ENCODE measurements at places on chromosomes 1 and 21.

GRCh38 chr1:71228742-71229365 is 148.0 kb upstream of the ZRANB2 start:
- DNase-seq = no peak

DNA sequence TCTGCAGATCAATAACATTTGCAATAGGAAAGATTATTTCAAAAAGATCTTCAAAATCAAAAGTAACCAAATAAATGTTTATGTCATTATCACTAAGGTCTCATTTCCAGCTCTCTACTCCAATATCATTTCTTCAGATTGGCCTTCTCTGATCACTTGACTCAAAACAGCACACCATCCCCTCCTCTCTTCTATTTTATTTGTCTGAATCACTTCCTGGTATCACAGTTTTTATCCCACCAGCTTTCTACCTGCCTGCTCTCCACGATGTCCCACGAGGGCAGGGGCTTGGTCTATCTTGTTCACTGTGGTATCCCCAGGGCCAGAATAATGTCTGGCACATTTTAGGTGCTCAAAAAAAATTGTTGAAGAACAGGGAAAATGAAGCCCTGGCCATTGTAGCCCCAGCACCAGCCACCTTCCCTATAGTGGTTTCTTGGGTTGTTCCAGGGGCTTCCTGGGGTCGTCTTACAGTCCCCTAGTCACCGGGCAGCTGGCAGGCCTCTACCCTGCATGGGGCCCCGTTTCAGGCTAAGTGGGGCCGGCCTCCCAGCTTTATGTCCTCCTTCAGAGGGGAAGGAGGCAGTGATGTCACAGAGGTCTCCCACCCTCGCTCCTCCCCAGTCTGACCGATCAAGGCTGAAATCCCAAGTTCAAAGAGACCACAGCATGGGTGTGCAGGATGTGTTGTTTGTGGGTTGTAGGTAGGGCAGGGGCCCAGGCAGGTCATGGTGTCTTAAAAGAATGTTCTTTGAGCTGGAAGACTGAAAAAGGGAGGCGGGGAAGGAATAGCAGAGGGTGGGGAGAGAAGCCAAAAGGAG is 3.5 kb upstream of the PADI1 start:
- DNase-seq = peak; percentile 70

DNA sequence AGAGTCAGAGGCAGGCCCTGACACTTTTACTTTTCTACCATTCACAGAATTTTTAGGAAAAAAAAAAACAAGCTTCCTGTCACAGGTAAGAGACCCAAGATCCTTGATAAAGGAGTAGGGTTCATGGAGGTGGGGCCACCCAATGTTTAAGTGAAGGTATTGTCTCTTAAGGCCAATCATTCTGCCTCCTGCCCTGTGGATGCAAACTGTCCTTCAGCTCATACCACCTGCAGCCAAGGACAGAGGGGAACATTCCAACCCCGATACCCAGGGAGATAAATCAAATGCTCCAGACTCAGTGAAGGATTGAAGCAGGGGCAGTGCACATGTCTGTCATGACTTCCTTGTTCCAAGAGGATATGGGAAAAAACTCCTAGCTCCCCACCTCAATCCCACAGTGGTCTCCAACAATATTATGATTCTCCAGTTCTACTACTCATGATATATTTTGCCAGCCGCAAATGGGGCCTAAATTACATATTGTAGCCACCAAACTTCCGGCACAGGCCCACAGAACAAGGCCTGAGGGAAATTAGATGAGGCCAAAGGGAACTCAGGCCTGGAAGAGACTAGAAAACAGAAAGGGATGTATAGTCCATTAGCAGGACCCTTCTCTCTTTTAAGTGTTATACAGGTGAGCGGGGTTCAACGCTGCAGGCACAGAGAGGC is 59.5 kb downstream of the TRABD2B start:
- no peak for DNase-seq

GRCh38 chr1:168235548-168235885 is 9.7 kb downstream of the SFT2D2 start:
- no peak for DNase-seq

GRCh38 chr1:198444792-198445191 is 95.7 kb downstream of the ATP6V1G3 start:
- DNase-seq = no peak

GRCh38 chr1:20486457-20487235 is 636 bp upstream of the CAMK2N1 start:
- no peak for DNase-seq

All from kidney epithelial cell (primary cell).